ENCODE measurements at places on chromosomes 12 and 14.

- DNase-seq, result peak; percentile 82
Measured at GRCh38 chr14:69483765-69484443, 624 bp upstream of the PLEKHD1 start.

DNA sequence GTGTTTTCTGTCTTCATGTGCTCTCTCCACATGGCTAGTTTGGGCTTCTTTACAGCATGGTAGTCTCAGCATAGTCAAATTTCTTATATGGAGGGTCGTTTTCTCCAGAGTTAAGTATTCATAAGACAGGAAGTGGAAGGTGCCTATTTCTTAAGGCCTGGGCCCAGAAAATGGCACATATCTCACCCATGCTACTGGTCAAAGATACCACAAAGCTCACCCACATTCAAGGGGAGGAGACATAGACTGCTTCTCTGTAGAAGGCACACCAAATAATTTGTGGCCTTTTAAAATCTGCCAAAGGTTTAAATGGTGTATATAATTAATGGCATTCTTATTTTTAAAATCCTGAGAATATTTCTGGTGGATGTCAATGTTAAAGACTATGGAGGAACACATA lies 44.8 kb downstream of the CCDC91 start:
- DNase-seq, result no peak

DNA sequence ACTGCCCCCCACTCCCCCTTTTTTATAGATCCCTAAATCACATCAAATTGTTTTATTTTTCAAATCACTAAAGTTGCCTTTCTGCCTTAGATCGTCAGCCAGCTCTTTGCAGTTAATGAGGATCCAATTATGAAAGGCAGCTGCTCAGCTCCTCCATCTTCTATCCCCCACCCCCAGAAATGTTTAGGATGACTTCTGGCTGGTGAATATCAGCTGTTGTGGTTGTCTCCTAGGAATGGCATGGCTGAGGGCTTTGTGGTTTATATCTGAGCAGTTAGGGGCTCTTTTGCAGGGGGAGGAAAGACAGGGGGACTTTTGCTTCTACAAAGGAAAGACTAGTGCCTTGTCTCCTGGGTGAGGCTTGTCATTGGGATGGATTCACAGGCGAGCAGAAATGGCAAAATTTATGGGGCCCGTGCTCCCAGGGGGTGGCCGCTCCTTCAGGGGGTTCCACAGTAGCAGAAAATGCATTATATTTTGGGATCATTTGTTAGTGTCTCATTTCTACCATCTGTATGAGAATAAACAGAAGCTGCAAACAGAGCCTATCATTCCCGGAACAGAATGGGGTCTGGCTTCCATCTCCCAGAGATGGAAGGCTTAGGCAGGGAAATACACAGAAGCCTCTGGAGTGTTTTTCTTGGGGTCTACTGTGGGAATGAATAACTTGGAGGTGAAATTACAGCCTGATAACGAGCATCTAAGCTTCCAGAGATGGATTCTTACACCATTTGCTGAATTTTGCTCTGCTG lies 6.5 kb downstream of the JDP2 start:
- DNase-seq, result no peak

GRCh38 chr12:104720339-104721038 lies 237.6 kb downstream of the SLC41A2 start:
- no peak for DNase-seq

DNA sequence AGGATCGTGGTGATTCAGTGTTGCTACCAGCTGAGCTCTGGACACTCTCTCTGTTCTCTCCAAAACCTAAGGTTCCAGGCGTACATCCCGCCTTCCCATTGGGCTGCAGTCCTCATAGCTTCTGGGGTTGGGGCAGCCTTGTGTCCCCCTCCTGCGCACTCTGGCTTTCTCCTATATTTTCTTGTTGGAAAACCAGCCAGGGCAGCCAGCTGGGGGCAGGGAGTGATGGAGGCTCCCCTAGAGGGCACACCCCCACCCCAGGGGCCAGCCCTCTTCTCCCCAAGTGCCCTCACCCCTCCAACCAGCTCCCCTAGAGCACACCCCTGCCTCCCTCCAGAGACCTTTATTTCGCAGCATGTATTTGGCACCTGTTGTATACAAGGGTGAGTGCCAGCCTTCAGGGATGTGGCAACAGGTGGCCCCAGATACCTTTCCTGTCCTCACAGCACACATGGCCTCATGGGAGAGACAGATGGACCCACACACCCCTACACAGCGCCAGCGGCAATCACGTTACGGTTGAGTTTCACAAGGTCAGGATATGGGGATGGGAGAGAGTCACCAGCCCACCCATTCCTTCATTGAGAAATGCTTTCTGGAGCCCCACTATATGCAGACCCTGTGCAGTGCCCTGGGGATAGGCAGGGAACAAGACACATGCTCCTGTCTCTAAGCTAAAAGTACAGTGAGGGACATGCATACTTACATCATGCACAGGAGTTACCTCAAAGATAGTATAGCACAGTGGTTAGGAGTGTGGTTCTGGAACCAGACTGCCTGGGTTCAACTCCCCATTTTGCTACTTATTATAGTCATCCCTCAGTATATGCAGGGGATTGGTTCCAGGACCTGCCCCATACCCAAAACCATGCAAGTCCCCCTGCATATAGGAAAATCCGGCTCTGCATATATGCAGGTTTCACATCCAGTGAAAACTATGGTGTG lies 141.1 kb downstream of the PHETA1 start:
- peak; percentile 48 for DNase-seq

- no peak for DNase-seq
Measured at GRCh38 chr12:62760779-62761178, 174.2 kb downstream of the PPM1H start.

Data from NCI-H69 (cell line).